Activated CD8-positive, alpha-beta memory T cell treated with anti-CD3 and anti-CD28 coated beads for 4 hours (primary cell): ENCODE measurements at places on chromosomes 16 and 17.

DNA sequence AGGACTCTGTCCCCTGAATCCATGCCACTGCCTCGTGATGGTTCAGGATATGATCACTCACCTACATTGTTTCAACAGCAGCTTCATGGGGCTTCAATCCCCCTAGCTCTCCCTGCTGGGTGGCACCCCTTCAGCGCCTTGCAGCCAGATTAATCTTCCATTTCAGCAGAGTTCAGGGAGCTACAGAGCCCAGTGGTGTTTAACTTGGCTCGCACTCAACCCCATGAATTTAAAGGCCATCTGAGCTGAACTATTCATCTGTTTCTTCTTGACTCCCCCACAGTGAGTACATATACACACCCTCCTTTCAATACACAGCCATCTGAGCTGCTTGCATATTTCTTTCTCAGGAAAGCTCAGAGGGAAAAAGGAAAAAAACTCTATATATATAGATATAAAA lies 202.8 kb upstream of the C16orf82 start:
- no peak for DNase-seq

DNA sequence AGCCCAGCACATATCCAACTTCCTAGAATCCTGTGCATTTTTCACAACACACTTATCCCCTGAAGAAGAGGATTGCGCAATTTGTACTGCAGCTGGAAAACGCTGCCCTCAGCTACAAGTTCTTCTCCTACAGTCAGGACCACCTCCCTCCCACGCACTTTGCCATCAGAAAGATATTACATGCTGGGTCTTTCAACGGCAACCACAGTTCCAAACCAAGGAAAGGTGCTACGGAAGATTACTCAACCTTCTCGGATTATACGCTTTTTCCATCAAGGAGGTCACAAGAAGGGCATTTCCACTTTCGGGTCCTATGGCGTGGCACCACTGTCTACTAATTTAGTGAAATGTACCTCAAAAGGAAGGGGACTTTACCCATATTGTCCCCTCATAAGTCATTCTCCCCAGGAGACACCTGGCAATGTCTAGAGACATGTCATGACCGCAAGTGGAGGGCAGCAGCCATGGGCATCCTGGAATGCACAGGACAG lies 35.2 kb downstream of the USP7 start:
- peak; percentile 5 for DNase-seq

DNA sequence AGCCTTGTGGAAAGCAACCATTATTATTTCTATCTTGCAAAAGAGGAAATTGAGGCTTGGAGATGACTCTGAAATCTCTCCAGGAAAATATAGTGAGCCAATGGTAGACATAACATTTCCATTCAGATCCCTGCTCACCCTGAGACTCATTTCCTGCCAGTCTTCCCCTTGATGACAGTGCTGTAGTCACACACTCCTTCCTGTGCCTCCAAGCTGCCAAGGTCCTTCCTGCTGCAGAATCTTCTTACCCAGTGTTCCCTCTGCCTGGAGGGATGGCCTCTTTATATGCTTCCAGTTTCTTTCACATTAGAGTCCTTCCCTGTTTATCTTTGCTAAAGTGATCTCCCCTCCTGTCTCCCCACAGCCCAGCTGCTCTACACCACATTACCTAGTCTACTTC lies 648.1 kb downstream of the TOX3 start:
- DNase-seq: no peak

- no peak for DNase-seq
Observed at GRCh38 chr16:63442246-63442645, 1406.0 kb upstream of the CDH8 start.

- DNase-seq: no peak
Observed at GRCh38 chr17:83008526-83008925, 70.9 kb upstream of the METRNL start.

- DNase-seq: no peak
Observed at GRCh38 chr17:16994631-16995030, 22.7 kb upstream of the TNFRSF13B start.

GRCh38 chr17:81231121-81231645 lies 7.7 kb downstream of the TEPSIN start:
- no peak for DNase-seq

DNA sequence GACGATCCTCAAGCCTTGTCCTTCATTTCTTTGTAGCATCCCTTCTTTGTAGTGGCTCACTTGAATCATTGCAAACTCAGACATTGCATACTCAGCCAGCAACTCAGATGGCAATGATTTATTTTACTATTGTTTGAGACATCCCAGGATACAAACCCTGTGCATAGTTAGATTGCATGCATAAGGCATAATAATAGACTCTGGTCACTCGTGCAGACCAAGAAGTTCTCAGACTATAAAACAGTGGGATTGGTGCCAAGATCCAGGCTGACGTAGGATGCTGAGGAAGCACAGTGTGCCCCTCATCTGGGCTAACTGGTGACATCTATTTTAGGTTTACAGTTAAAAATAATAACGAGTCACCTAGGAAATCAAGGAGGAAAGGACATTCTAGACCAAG lies 142.3 kb downstream of the PMP22 start:
- DNase-seq: no peak

- DNase-seq: peak; percentile 17
Observed at GRCh38 chr17:59754552-59754951, 47.1 kb downstream of the VMP1 start.

DNA sequence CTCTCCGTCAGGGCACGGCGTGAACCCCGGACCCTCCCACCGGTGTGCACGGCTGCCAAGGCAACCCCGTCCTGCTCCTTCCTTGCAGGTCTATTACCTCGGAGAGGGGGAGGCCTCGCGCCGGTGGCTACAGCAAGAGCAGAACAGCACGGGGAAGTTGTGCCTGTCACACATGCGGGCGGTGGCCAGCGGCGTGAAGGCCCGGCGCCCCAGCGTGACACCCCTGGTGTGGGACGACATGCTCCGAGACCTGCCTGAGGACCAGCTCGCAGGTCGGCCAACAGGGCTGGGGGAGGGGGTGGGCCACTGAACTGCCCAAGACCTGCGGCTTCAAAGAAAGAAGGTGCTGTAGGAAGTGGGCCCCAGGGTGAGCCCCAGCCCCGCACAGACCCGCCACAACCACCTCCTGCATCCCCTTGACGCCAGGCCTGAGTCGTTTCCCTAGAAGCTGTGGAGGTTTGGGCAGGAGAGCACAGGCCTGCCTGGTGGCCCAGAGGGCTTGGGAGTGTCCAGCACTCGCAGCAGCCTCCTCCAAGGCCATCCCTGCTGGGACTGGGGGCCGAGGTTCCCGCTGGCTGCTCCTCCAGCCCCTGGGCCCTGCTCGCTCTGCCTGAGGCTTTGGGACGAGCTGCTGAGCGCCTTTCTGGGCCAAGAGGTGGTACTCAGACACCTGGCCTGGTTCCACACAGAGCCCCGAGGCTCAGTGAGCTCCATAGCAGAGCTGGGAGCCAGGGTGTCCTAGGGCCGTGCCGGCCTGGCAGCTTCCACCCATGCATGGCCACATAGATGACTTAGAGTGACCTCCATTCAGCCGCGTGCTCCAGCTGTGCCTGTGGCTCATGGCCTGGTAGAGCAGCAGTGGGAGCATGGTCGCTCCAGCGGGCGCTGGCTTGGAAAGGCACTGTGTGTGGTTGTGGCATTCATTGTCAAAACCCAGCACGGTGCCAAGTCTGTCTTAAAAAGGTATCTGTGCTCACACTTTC lies 14.7 kb downstream of the CYBC1 start:
- no peak for DNase-seq
